ENCODE measurements at places on chromosomes 11 and 22. TPM values are rescaled to one million over a fixed set of nuclear protein-coding genes. Genes with fewer than 3 reads are reported as not detected.

- DNase-seq = no peak
Observed at GRCh38 chr11:103624708-103625623, 411.5 kb upstream of the DDI1 start.

- DNase-seq = no peak
Observed at GRCh38 chr11:70351646-70352045, 46.7 kb upstream of the CTTN start.

The SHISA8 gene
- not detected for total RNA-seq

The RRP7A gene
- 69.9 TPM for total RNA-seq

GRCh38 chr11:18449251-18449650 lies 6.4 kb upstream of the LDHAL6A start:
- DNase-seq = no peak

The SNRPD3 gene
- total RNA-seq = 108 TPM

The SLC43A3 gene
- 67.8 TPM for total RNA-seq

GRCh38 chr11:115247361-115247760 lies 256.9 kb downstream of the CADM1 start:
- DNase-seq = no peak

DNA sequence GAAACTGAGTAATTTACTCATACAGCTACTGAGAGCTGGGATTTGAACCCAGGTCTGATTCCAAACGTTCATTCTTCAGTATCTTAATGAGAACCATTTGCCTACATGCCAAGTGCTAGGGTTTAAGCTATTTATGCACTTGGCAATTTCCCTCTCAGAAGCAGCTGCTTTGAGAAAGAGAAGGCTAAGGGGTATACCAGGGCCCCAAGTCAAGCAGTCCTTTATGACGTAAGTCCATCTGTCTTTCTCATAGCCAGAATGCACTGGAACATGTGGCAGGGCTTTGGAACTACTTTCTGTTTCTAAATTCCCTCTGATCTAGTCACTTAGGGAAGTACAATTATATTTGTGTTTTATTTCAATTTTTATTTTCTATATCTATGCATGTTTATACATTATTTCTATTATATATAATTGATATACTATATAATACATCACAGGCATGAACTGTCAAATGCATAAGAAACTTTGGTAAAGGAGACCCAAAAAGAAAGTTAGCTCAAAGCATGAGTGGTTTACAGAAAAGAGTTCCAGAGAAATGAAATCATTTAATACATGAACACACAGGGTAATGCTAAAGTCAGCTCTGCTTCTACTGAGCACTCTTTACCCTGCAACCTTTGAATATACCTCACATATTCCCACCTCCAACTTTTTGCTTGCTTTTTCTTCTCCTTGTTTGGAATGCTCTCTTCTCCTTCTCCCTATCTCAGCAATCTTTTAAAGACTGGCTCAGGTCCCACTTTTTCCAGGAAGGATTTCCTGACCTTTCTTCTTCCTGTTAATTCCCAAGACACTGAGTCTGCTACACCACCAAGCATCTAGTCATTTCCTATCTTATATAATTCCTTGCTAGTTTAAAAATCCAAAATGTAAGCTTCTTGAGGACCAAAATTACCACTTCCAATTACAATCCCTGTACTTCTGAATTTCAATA lies 80.5 kb upstream of the GDPD4 start:
- no peak for DNase-seq

DNA sequence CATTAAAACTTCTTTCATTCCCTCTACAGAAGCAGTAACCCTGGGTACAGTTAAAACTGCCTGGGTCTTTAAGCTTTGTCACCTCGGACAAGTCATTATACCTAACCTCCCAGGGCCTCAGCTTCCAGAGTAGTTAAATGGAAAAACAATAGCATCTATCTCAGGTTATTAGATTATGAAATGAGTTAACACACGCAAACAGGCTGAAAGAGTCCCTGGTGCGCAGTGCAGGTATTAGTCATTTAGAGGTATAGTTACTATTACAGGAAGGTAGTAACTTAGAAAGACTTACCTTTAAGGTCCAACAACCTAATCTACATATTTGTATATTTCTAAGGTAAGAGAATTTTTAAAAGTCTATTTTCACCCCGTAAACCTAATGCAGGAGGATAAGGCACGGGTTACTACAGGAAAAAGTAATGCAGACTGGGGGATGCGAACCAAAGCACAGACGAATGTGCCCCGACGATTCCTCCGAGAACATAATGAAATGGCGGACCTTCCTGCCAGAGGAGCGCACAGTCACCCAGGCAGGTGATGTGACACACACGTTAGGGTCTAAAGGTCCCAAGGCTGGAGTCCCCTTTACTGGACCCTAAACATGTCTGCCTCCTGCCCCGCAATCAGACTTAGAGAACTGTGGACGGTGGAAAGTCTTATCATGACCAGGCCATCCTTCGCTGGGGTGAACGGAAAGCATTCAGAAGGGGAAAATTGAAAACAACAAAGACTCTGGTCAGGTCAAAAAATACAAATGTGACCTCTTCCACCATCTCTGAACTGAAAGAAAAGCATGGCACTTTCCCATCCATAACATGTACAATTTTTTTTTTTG lies 1.3 kb downstream of the NAP1L4 start:
- DNase-seq = peak; percentile 58

DNA sequence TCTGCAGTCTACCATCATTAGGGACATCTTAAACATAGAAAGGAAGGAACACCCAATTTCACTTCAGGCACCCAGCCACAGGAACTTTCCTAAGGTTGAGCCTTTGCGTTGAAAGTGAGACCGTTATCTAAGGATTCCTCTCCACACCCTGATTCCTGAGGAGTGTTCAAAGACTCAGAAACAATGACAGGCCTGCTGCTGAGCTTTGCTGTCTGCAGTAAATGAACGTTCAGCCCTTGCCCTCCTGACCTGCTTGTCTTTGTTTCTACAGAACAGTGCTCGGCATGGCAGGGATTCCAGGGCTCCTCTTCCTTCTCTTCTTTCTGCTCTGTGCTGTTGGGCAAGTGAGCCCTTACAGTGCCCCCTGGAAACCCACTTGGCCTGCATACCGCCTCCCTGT lies 7.0 kb downstream of the PRSS23 start:
- DNase-seq = no peak

DNA sequence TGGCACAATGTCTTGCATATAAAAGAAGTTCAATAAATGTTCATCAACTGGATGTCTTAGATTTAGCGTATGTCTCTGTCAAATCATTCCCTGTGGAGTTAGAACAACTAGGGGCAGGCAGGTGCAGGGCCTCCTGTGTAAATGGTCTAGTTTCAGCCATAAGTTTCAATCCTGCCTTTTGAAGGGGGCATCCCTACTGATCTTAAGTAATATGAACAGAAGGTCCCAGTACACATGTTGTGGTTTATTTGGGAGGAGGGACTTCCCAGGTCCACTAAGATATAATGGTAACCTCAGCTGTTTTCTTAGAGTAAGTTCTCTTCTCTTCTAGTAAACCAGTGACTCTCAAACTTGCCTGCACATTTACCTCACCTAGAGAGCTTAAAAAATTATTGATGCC lies 19.8 kb downstream of the TTC12 start:
- DNase-seq = no peak

GRCh38 chr11:62245271-62245753 lies 3.3 kb downstream of the SCGB1D2 start:
- peak; percentile 38 for DNase-seq

GRCh38 chr11:58622344-58622743 lies at the start of gene CNTF:
TSS of gene CNTF (plus strand) at chr11:58622665. CDS start at chr11:58622753, 88 bp downstream.
- no peak for DNase-seq

The OR2AT4 gene
- total RNA-seq = not detected

- DNase-seq = no peak
Observed at GRCh38 chr11:35848616-35849015, 95.2 kb upstream of the LDLRAD3 start.

DNA sequence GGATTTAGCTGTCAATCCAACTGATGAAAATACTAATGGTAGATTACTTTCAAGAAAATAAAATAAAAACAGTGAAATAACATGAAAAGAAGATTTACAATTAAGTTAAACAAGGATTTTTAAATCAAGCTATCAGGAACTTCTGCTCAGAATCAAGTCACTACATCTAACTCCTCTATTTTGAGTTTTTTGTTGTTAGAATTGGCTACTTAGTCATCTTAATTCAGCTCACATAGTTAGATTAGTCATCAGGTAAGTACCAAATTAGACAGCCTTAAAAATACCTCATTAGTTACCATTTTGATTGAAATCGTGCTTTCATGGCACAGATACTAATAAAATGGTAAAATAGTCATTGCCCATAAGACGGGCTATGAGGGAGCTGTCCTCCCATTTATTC lies 35.8 kb downstream of the BTG4 start:
- no peak for DNase-seq

DNA sequence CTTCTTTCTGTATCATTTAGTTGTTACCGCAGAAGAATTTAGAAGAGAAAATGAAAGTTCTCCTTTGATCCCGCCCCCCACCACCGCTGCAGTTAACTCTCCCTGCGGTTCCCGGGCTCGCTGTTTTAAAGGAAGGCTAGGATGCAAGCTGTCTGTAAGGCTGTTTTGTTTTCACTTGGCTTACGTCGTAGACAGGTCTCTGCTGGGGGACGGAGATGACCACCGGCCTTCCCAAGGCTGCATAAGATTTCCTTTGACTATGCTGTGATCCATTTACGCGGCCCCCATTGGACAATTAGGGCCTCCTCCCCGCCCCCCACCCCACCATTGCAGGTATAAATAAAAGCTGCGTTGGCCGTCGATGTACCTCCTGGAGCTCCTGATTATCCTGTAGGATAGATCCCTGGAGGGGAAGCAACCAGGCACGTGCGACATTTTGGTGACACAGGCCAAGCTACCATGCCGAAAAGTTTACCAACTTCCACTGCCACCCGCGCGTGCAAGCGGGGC lies 1.4 kb upstream of the CPT1A start:
- DNase-seq = peak; percentile 55

DNA sequence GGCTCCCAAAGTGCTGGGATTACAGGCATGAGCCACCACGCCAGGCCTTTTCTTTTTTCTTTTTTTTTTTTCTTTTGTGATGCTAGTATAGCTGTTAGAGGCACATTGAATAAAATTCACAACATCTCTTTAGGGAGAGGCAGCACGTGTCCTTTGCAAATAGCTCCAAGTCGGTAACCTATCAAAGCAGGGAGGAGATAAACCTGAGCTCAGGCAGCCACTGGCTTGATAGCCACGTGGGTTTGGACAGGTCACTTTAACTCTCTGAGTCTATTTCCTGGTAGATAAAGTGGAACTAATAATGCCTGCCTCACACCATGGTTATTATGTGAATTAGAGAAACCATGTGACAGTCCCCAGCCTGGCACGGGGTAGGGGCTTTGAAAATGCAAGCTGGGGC lies 43.1 kb upstream of the ATXN10 start:
- DNase-seq = no peak

The TREH gene
- total RNA-seq = not detected

The MRGPRX4 gene
- total RNA-seq = not detected

DNA sequence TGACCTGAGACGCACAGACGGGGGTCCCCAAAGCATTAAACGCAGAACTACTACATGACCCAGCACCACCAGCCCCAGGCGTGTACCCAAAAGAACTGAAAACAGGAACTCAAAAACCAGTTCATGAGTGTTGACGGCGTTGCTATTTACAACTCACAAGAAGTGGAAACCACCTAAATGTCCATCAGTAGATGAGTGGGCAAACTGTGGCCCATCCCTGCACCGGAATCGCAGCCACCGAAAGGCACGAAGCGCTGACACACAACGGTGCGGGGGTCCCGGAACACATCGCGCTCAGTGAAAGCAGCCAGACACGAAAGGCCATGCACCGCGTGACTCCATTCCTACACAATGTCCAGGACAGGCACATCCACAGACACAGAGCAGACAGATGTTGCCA lies 79.2 kb downstream of the TRMU start:
- no peak for DNase-seq

- peak; percentile 12 for DNase-seq
Observed at GRCh38 chr22:48707763-48708557, 1119.7 kb downstream of the BRD1 start.

- no peak for DNase-seq
Observed at GRCh38 chr22:37467391-37467955, 18.7 kb downstream of the MFNG start.

The MYEOV gene
- not detected for total RNA-seq

GRCh38 chr22:50445880-50446707 lies 28.7 kb downstream of the SBF1 start:
- no peak for DNase-seq

The ZNF280A gene
- not detected for total RNA-seq

DNA sequence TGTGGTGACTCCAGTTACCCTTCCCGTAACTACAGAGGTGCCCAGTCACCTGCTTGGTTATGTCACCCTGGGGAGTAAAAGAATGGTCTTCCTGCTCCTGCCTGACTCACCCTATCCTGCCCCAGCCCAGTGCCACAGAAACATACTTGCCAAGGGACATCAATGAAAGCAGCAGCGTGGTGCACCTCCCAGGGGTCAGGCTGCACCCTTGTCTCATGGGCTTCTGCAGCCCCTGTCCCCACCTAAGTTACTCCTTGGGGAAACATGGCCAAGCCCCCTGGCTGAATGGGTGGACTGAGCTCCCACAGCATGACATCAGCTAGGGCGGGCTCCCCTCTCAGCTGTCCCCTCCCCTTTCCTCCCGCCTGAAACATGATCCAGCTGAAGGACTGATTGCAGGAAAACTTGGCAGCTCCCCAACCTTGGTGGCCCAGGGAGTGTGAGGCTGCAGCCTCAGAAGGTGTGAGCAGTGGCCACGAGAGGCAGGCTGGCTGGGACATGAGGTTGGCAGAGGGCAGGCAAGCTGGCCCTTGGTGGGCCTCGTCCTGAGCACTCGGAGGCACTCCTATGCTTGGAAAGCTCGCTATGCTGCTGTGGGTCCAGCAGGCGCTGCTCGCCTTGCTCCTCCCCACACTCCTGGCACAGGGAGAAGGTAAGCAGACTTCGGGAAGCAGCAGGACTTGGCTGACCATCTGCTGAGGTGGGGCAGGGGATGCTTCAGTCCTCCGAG lies at the start of gene HTR3A:
Gene HTR3A, plus strand, starts transcription at position 368 of the 730 bp plus-strand sequence. Its CDS starts 218 bp downstream, at position 586.
- DNase-seq = no peak

DNA sequence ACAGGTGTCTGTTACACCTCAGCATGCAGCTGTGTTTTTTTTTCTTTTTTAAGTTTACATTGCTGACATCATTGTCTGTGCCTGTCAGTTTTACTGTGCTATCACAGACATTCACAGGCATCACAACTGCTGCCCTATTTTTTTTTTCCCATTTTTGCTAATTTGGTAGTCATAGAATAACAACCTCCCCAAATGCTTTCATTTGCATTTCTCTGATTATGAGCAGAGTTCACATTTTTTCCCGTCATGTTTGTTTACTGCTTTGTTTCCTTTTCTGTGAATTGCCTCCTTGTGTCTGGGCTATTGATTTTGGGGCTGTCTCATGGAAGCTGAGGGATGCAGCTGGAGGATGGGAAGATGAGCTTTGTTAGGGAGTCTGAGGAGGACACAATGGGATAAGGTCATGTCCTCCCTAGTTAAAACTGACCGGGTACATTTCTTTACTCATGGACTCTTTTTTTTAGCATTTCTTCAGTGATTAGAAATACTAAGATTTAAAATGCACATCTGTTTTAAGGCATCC lies 155.1 kb downstream of the LDLRAD3 start:
- DNase-seq = no peak

GRCh38 chr11:112485280-112485679 lies 224.6 kb upstream of the PLET1 start:
- DNase-seq = no peak
